ENCODE measurements at places on chromosomes 6 and 20.

DNA sequence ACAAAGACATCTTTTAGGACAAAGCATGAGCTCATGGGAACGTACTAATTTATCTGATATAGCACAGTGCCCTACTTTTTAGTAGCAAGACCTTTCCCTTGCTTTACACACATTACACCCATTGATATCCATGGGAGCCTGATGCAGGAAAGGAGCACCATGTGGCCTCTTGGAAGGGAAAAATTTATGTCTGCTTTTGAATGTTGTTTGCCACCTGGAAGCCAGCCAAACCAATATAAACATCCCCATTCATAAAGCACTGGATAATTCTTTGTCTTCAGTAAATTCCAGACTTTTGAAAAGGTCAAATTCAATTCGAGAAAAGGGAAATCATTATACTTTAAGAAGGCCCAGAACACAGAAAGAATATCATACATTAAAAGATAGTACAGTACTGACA is 152.3 kb upstream of the BEND6 start:
- DNase-seq: no peak

DNA sequence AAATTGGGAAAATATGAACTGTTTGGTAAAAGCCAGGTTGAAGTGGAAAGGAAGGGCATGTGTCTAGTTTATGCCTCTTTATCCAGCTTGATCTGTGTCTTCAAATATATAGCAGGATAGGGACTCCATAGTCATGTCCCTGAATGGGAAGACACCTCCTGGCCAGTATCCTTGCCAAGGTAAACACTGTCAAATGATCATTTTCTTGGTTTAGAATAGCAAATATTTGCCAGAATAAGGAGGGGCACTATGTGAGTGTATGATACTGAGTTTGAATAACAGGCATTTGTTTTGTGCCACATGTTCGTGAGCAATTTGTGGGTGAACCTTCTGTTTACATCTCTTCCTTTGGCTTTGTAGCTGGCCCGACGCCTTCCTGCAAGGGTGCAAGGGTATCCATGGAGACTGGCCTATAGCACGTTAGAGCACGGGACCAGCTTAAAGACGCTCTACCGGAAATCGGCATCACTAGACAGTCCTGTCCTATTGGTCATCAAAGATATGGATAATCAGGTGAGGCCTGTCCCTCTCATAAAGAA is 34.2 kb upstream of the HINT3 start:
- no peak for DNase-seq

- no peak for DNase-seq
Measured at GRCh38 chr6:127302728-127303660, 36.3 kb downstream of the RNF146 start.

- no peak for DNase-seq
Measured at GRCh38 chr20:62477669-62478455, 2.1 kb upstream of the GATA5 start.

All from AG09319 (cell line).